ENCODE measurements at places on chromosomes 7 and 10.
A peak's percentile ranks its signal among the peaks of the same experiment; 100 is the strongest.

- DNase-seq = no peak
Measured at GRCh38 chr10:7205656-7206055, 205.2 kb downstream of the SFMBT2 start.

DNA sequence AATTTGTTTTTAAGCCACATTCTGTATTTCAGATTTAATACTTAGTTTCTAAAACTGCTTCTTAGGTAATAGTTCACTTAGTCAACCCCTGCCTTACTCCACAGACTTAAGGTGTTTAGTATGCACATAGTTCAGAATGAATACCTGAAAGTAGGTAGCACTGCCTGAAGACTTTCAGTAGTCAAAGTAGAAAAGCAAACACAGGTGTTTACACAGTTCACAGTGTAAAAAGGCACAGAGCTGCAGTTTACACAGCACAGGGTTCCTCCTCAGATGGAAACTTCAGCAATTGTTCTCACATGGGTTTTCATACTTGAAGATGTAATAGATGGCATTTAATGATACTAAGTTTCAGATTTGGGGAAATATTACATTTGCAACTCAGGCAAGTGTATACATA is 3.1 kb upstream of the PKD1L1 start:
- DNase-seq = no peak

GRCh38 chr10:101032637-101033224 is 1.7 kb downstream of the SFXN3 start:
- DNase-seq = peak; percentile 55

DNA sequence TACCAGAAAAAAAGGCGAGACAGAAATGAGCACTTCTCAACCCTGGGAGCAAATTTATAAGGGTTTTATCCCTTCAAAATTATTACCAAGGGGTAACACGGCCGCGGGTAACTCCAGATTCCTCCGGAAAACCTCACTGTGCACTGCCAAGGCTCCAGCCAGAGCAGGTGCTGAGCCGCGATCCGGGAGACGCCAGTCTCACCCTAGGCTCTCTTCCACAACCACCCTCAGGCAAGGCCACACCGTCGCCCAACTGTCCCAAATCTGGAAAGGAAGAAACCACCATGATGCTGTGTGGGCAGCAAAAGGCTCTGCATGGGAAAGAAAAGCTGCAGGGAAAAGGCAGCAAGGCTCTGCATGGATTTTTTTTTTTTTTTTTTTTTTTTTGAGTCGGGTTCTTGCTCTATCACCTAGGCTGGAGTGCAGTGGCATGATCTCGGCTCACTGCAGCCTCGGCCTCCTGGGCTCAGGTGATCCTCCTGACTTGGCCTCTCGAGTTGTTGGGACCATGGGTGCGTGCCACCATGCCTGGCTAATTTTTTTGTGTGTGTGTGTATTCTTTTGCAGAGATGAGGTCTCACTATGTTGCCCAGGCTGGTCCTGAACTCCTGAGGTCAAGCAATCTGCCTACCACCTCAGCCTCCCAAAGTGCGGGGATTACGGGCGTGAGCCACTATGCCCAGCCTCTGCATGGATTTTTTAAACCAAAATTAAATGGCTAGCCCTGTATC is 39.0 kb downstream of the MAD1L1 start:
- DNase-seq = no peak

GRCh38 chr10:68828833-68829232 is 1.5 kb downstream of the STOX1 start:
- DNase-seq = no peak

GRCh38 chr10:78648256-78648860 is 420.4 kb upstream of the ZMIZ1 start:
- DNase-seq = no peak

DNA sequence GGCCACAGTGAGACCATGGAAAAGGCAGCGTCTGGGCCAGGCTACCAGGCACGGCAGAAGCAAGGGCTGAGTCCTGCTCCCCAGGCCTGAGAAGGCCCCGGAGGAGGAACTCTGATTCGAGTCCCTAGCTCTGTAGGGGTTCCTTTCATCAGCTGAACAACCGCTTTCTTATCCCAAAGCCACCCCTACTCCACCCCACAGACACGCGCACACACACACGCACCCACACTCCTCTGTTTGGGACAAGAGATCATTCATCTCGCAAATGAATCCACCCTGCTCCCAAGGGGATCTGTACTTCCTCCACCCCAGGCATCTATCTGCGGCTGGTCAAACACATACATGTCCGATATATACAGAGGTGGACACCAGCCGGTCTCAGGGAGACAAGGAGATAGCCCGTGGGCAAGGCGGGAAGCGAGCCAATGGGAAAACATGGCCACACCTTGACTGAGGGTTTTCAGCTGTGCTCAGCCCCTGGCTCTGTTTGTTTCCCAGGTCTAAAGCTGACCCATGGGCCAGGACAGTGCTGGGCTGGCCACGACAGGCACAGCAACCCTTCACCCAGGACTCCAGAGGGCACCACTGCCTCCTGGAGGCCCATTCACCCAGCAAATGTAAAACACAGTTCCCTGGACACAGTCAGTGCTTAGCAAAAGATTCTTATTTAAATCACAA is 7.3 kb downstream of the ZCCHC24 start:
- no peak for DNase-seq

DNA sequence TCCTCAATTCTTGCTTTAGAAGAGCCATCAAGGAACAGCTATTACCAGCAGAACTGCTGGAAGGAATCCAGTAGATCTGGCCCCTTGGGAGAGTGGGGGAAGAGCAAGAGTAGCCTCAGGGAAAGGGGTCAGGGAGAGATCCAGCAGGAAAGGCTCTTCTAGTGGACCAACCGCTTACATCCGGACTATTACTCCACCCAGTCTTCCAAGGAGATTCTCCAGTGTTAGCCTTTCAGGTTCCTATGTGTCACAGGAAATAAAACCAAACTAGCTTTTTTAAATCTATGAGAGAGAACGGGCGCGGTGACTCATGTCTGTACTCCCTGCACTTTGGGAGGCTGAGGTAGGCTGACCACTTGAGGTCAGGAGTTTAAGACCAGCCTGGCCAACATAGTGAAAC is 34.3 kb downstream of the TET1 start:
- no peak for DNase-seq

- no peak for DNase-seq
Measured at GRCh38 chr10:27258838-27259812, 18.5 kb upstream of the ACBD5 start.

DNA sequence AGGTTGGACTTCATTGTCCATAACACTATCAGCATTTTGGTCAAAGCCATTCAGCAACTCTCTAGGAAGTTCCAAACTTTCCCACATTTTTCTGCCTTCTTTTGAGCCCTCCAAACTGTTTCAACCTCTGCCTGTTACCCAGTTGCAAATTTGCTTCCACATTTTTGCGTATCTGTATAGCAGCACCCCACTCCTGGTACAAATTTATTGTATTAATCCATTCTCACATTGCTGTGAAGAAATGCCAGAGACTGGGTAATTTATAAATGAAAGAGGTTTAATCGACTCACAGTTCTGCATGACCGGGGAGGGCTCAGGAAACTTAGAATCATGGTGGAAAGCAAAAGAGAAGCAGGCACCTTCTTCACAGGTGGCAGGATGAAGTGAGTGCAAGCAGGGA is 198.8 kb downstream of the MTERF1 start:
- no peak for DNase-seq

DNA sequence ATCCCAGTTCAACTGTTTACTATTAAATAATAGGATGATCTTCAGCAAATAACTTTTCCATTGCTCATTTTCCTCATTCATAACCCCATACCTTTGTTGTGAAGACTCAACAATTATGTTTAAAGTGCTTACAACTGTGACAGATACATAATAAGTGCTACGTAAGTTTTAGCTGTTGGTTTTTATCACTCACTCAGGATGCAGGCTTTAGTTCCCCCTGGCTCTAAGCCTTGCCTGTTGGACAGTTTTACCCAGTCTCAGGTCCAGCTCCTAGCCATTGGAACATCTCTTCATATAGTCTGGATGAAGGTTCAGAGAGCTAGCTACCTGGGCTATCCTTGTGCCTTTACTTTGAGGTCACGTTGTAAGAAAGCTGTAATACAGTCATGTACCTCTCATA is 353.2 kb downstream of the CRPPA start:
- no peak for DNase-seq

GRCh38 chr10:99711129-99711719 is 20.7 kb downstream of the COX15 start:
- peak; percentile 11 for DNase-seq

GRCh38 chr10:102120991-102121738 is 997 bp upstream of the LDB1 start:
- DNase-seq = no peak

All from activated T-cell treated with anti-CD3 and anti-CD28 coated beads for 4 hours (primary cell).